NCI-H1930 (cell line): ENCODE measurements at places on chromosomes 2 and 18.

DNA sequence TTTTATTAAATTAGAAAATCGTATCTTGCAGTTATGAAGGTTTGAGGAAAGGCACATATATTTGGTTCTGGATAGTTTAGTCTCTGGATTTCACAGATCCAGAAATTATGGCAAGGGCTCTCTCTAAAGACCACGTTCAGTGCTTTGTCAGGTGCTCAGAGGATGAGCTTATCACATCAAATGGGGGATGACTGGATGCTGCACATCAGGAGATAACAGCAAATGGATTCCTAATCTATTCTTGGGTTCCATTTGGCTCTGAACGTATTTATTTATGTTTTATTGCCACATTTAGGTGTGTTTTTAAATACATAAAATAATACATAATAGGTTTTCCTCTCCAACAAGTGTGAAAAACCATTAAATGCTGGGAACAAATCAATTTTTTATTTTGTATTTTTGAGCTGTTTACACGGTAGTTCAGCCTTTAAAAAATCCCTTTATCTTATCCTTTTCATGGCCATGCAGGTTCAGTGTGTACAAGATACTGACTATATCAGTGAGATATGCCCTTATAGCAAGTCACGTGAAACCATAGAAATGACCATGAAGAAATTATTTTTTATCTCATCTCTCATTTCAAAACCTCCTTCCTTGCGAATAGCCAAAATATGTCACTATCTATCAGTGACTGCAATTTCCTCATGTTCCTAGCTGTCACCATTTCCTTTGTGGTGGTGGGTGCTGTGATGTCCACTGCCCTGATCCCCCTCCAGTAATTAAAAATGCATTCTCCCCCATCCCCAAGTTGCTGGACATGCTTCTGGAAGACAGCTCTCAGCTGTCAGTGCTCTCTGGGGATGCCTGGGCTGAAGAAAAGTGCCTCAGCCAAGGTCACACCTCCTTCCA is 25.9 kb upstream of the CXCR4 start:
- DNase-seq, result no peak

- no peak for DNase-seq
These were observed 182.4 kb upstream of the ETAA1 start for GRCh38 chr2:67214585-67215185.

DNA sequence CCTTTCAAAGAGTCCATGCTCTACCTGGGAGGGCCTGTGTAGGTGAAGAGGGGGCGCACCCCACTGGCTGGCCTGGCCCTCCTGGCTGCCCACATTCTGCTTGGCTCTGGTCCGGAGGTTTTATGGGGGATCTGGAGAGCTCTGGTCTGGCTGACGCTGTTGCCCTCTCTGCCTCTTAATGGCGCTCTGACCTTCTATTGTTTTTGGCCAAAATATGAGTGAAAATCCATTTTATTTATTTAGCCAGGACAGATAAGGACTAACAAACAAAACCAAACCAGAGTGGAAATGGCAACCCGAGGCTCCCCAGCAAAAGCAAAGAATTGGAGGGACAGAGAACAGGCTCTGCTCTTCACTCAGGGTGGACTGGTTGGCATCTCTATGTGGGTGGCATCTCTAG is 45.7 kb downstream of the PRKCE start:
- DNase-seq, result no peak

GRCh38 chr2:125516496-125517109 is 1139.4 kb upstream of the GYPC start:
- no peak for DNase-seq

- no peak for DNase-seq
These were observed 198.9 kb downstream of the ADCYAP1 start for GRCh38 chr18:1103537-1103936.

DNA sequence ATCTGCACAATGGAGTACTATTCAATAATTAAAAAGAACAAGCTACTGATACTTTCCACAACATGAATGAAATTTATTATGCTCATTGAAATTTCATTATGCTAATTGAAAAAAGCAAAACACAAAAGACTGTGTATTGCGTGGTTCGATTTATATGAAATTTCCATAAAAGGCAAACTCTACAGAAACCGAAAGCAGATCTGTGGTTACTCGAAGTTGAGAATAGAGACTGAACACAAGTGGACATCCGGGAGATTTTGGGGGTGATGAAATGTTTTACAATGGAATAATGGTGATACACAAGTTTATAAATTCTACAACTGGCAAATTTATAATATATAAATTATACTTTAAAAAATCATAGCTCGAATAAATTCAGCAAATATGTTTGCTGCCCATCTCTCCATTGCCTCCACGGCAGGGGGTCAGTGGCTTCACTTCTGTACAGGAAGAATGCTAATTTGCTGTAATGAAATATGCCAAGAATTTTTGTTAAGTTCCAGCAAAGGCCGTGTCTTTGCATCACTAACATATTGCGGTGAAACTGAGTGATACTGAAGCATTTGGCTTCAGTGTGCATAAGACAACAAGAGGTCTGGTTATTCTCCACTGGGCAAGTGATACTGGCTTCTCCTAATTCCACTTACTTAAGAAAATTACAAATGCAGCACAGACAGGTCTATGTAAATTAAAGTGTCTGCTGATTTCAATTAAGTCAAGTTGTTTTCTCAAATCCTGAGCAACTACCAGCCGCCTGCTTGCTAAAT is 96.7 kb downstream of the TMEM163 start:
- DNase-seq, result no peak

DNA sequence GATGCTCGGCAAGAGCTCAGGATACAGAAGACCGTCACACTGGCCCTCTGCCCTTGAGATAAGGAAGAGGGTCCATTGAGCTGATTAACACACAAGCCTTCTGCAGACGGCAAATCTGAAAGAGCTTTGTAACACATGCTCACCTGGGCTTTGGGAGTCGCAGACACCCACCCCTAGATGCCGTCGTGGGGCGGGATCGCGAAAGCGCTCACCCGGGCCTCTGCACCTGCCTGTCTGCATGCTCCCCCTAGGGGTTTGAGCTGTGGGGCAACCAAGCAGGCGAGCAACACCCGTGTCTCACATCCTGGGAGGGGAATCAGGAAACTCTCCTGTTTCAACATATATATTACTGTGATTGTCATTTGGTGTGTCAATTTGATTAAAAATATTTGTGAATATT is 99.8 kb upstream of the KCNH7 start:
- DNase-seq, result no peak

GRCh38 chr2:64939332-64939917 is 49.8 kb upstream of the SLC1A4 start:
- DNase-seq, result no peak

DNA sequence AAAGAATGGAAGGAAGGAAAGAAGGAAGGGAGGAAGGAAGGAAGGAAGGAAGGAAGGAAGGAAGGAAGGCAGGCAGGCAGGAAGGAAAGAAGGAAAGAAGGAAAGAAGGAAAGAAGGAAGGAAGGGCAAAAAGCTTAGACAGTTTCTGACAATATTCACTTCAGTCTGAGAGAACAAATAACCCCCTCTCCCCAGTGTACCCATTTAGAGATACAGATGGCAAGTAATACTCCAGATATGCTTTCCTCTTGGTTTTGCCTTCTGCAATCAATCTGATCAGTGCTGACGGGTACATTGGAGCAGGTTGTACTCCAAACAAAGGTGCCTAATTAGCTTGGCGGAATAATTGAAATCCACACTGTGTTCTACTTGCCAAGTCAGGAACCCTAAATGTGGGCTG is 534.6 kb upstream of the TMEFF2 start:
- DNase-seq, result no peak

DNA sequence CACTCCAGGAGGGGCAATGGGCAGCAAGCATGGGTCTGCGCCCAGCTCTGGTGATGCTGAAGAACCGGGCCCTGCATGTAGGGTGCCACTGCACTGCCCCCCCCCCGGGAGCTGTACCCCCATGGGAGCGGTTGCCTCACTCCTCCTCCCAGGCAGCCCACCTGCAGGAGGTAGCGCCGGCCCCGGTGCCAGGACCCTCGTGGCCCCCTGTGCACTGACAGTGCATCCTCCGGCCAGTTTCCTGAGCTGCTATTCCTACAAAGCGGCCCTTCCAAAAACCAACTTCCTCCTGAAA is 109.4 kb downstream of the ZNF516 start:
- no peak for DNase-seq

DNA sequence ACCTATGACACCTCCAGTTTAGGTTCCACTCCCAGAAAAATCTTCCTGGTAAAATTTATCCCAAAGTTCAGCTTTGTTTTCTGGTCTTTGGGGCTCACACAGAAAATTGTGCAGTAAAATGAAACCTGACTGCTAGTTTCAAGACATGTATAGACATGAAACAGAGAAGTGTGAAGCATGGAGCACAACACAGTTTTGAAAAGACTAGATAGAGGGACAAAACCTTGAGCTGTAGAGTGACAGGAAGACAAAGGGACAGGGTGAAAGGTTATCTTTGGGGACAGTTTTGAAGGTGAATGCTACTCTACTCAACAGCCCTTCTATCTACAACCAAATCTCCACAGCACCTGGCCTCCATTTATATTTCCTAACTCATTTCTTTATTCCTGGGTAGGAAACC is 352.6 kb downstream of the RBM43 start:
- DNase-seq, result no peak

DNA sequence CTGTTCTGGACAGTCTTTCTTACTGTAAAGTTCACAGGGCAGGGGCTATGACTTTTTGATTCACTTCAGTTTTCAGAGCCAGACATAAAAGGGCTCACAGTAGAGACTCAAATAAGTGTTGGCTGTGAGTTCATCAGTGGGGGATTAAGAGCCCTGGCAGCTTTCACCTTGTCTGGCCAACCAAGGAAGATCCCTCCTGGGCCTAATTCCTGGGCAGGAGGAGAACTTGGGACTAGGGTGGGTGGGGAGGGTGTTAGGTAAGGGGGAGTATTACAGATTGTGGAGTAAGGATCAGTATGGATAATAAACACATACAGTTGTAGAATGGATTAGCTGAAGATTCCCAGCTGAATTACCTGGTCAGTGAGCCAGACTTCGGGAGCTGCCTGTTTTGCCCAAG is 904 bp upstream of the SFXN5 start:
- no peak for DNase-seq

- DNase-seq, result no peak
These were observed 140.3 kb upstream of the SLC8A1 start for GRCh38 chr2:40592218-40592617.

GRCh38 chr18:50422286-50422898 is 47.5 kb downstream of the SKA1 start:
- DNase-seq, result no peak

- DNase-seq, result no peak
These were observed 92.6 kb downstream of the UPP2 start for GRCh38 chr2:158194229-158194628.

DNA sequence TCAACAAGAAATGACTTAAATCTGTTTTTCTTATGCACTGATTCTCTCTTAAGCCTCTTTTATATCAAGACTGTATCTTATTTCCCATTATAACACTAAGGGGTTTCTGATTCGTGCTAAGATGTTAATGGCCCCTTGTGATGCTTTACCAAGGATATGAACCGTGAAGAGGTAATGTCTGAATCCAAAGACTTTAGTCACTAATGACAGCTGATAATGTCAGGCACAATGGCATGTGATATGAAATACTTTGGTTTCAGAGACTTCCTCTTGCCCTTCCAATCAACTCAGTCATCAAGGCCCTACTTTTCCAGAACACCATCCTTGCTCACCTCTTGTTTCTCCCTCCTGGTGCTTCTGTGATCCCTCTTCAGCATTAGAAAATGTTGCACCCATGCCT is 262.8 kb downstream of the KCNE4 start:
- no peak for DNase-seq

GRCh38 chr2:150402953-150403352 is 84.5 kb downstream of the RND3 start:
- DNase-seq, result no peak

- no peak for DNase-seq
These were observed 60.5 kb downstream of the RIT2 start for GRCh38 chr18:43054815-43055519.

DNA sequence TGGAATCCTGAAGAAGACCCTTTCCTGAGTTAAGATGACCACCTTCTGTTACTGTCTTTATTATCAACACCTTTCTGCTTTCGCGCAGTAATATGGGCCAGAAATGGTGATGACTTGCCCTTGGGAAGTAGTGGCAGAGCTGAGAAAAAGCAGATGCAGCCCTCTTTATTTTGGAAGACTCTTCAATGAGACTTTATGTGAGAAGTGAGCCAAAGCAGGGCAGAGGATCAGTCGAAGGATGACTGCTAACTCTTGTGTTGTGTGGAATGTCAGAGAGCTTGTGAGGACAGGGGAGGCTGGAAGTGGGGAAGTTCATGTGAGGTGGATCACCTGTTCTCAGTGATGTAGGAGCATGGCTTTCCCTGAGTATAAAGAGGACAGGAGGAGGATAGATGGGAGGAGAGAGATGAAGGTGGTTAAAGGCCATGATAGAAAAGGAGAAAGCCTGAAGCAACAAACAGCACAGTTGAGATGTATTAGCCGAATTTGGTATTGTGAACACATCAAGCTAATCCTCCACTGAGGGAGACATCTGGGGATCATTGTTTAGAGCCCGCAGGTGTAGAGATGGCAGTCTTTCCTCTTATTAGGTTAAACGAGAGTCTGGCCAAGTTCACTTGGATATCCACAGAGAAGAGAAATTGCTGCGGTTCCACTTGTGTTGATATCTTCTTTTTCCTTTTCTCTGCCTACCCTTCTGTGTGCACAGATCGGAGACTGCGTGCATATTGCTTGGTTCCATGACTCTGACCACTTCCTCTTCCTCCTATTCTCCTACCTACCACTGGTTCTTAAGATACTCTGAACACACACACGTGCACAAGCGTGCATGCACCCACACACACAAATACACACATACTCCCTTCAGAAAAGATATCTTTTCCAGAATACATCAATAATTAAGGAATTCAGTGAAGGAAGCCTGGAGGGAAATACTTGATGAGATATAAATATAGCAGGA is 67.4 kb downstream of the SLC9A2 start:
- DNase-seq, result no peak

DNA sequence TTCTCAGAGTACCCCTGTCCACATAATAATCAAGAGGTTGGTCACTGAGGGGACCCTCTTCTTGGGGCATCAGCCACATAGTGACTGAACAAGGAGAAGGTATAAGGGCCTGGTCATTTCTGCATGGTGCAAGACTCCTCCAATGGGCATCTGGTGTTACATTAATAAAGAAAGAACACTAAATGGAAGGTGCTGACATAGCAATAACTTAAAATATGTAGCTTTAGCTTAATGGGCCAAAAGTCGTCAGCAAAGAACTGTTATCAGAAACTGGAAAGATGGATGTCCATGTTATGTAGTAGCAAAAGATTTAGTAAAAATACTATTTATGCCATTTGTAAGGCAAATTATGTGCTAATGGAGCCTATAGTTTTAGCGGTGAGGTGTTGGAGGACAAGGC is 916.5 kb upstream of the SOX11 start:
- DNase-seq, result no peak

DNA sequence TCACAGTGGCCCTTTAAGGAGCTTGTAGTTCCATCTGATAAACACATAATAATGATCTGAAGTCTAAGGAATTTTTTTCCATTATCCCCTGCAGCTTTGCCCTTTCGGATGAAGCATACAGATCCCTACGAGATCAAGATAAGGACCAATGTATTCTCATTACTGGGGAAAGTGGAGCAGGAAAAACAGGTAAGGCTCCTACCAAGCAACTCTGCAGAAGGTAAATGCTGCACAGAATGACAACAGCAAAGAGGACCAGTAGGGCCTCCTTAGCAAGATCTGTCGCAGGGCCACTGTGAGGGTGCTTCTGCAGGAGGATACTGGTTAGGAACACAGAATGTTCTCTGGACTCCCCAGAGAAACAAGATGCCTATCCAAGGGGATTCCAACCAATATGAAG is 84.6 kb downstream of the MYO1B start:
- no peak for DNase-seq
